Hepatic stellate cell (primary cell): ENCODE measurements at places on chromosomes 5 and 9.

GRCh38 chr9:29241320-29241719, 1668.0 kb upstream of the C9orf72 start:
- no peak for DNase-seq

GRCh38 chr5:100401149-100401548, 134.0 kb upstream of the FAM174A start:
- DNase-seq = no peak

GRCh38 chr9:91047993-91048607, 246.5 kb downstream of the SYK start:
- peak; percentile 79 for DNase-seq

DNA sequence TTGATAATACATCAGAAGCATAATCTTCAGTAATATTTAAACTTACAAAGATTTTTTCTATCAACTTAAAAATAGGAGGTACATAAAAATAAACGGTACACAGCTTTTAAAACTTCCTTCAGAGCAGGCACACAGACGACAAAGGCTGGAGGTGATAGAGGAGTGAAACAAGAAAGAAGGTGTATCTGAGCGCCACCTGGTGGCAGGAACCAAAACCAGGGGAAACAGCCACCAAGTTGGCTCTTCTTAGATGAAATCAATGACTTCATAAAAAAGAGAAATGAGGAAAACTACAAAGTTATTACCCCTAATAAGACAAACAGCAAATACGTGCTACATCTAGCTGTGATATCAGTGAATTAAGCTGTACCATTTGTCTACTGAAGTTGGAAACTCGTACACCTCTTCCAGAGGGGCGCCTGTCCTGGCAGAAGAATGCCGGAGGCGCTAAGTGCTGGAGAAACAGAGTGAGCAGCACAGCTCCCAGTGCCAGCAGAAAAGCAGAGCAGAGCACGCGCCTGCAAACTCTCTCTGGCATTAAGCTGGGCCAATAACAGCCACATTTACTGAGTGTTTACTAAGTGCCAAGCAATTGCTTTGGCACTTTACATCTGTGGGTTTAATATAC, 85.9 kb downstream of the SETX start:
- DNase-seq = peak; percentile 50

GRCh38 chr9:83043597-83043996, 19.3 kb downstream of the RASEF start:
- no peak for DNase-seq

DNA sequence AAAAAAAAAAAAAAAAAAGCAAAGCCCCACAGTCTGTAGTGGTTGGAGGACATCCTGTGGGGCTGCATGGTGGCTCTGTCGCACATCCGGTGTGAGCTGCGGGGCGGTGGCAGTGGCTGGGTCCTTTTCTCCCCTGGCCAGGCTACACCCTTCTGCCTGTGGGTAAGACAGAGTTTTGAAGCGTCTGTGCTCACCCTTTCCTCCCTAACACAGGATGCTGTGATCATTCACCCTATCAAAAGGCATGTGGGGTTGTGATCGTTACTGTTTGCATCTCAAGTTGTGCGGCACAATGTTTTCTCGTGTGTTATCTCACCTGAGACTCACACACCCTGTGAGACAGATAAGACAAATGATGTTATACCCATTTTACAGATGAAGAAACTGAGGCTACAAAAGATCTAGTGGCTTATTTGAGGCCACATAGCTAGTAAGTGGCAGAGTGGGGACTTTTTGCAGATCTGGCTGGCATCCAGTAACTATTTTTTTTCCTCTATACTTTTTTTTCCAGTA, 17.5 kb downstream of the IRF1 start:
- DNase-seq = no peak
